ENCODE measurements at places on chromosomes 5 and 9.
A peak's percentile ranks its signal among the peaks of the same experiment; 100 is the strongest.

GRCh38 chr5:146565764-146566367 is 49.9 kb upstream of the GPR151 start:
- no peak for DNase-seq

DNA sequence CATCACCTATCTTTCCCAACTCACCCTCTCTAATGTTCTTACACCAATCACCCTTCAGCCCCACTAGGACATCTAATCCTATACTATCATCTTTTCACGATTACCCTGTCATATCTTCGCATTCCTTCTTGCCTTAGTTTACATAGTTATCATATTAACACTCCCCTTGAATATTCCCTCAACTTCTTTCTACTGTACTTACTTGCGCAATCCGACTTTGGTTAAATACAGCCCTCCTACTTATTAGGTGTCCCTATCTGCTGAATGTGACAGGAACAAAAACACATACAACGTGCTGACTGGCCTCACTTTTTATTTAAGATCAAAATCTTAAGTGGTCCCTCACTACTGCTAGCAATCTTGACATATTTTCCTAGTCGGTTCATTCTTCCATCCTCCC is 19.5 kb upstream of the HK3 start:
- no peak for DNase-seq

- no peak for DNase-seq
Observed at GRCh38 chr9:135083831-135084230, 3.6 kb upstream of the OLFM1 start.

DNA sequence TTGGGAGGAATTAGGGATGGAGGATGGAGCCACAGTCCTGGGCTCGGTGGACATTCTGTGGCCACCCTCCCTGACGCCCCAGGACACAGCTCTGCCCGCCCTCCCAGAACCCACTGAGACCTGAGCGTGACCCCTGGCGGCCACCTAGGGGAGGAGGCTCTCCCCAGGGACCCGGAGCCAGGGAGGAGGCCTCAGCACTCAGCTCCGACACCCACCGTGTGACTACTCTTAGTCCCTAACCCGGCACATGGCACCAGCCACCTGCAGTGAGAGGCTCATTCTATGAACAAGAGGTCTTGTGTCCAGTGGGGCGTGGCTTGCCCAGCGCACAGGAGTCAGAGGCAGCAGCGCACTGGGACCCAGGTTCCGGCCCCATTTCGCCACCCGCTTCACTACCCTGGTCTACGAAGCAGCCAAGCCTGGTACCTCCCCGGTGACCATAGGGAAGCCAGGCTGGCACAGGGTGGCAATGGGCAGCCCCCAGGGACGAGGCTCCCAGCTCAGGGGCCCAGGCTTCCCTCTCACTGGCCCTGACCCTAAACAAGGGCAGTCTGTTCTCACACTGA is 10.2 kb downstream of the SARDH start:
- peak; percentile 24 for DNase-seq

GRCh38 chr9:29773676-29774075 is 2200.4 kb upstream of the C9orf72 start:
- DNase-seq: no peak

DNA sequence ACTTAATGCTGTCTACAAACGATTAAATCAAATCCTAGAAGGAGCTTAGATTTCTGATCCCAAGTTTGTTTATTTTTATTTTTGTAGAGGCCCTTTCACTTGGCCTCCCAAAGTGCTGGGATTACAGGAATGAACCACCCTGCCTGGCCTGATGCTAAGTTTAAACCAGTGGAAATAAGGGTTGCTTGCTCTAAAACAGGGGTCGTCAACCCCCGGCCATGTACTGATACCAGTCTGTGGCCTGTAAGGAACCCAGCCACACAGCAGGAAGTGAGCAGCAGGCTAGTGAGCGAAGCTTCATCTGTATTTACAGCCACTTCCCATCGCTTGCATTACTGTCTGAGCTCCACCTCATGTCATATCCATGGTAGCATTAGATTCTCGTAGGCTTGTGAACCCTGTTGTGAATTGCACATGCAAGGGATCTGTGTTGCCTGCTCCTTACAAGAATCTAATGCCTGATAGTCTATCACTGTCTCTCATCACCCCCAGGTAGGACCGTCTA is 11.4 kb downstream of the TTC1 start:
- DNase-seq: no peak

DNA sequence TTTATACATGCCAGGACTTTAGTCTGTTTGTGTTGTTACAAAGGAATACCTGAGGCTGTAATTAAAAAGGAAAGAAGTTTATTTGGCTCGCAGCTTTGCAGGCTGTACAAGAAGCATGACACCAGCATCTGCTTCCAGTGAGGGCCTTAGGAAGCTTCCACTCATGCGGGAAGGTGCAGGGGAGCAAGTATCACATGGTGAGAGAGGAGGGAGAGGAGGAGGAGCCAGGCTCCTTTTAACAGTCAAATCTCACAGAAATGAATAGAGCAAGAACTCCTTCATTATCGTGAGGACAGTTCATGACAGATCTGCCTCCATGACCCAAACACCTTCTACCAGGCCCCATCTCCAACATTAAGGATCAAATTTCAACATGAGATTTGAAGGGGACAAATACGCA is 18.7 kb upstream of the C5orf46 start:
- no peak for DNase-seq

- DNase-seq: no peak
Observed at GRCh38 chr5:19685473-19685872, 302.5 kb downstream of the CDH18 start.

DNA sequence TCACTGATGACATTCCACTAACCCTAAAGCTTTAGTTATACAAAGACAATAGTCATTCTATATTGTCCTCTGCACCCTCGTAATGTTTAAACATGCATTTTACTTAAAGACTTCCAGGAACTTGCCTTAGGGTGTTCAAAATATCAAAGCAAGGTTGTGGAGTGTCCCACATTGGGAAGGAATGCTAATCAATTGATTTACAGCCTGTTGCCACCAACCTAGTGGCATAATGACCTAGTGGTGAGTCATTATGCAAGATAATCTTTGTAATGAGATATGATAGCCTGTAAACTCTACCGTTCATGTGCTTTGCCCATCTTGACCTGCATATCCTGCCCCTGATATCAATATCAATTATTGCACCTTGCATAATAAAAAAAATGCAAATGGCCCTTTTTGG is 542.9 kb downstream of the CDH9 start:
- DNase-seq: no peak

- no peak for DNase-seq
Observed at GRCh38 chr9:123453831-123454321, 97.9 kb downstream of the CRB2 start.

DNA sequence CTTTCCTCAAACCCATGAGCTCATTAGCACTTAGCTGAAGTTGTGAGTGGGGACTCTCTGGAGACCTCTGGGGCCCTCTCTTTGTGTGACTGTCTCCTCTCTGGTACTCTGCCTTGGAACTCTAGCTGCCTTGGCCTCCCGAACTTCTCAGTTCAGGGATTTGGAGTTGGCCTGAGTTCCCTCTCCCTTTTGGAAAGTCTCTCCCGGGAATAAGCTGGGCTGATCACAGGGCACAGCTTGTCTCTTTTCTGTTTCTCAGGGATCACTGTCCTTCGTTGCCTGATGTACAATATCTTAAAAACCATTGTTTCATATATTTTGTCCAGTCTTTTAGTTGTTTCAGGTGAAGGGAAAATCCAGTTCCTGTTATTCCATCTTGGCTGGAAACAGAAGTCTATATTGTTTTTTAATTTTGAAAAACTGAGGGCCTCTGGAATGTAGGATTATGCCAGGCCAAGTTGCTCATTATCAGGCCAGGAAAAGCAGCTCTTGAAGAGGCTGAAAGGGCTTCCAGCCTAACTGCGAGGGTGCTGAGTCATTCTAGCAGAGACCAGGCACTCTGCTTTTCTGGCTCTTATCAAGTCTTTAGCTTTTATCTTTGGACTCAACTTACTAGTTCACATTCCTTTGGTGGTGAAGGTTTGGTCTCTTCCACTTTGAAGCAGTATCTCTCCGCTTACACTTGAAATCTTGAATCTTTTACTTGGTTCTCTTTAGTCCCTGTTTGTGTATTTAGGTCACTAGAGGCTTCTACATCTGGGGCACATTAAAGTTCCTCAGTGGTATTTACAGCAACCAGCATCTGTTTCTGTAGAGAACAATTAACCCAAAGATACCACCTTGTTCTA is 8.4 kb upstream of the RGS3 start:
- DNase-seq: no peak

- no peak for DNase-seq
Observed at GRCh38 chr5:124572971-124573370, 173.5 kb downstream of the ZNF608 start.

DNA sequence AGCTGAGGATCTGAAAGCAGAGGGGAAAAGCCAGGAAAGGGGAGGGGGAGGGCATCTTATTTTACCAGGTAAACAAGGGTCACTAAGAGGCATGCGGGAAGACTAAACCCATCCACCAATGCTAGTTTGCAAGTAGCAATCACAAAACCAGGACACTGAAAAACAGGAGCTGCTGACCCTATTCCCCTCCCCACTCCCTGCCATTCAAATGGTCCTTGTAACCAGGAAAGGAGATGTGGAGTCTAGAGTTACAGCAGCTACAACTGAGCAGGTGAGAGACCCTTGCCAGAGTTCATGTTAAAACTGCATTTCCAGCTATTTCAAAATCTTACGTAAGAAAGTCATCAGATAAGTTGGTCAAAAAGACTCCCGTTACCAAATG is 85.3 kb upstream of the SIMC1 start:
- no peak for DNase-seq

GRCh38 chr9:101566904-101567724 is 27.7 kb downstream of the PPP3R2 start:
- no peak for DNase-seq

DNA sequence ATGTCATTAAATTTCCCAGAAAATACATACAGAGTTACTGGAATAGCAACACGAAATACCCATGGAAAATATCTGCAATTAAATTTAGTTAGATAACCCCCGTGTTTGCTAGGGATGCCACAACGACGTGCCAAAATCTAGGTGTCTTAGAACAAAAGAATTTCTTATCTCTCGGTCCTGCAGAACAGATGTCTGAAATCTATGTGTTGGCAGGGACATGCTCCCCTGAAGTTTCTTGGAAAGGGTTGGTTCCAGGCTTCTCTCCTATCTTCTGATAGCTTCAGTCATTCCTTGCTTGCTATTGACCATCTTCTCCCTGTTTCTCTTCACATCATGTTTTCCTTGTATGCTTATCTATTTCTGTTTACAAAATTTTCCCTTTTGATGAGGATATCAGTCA is 1067.0 kb downstream of the CDH18 start:
- DNase-seq: no peak

DNA sequence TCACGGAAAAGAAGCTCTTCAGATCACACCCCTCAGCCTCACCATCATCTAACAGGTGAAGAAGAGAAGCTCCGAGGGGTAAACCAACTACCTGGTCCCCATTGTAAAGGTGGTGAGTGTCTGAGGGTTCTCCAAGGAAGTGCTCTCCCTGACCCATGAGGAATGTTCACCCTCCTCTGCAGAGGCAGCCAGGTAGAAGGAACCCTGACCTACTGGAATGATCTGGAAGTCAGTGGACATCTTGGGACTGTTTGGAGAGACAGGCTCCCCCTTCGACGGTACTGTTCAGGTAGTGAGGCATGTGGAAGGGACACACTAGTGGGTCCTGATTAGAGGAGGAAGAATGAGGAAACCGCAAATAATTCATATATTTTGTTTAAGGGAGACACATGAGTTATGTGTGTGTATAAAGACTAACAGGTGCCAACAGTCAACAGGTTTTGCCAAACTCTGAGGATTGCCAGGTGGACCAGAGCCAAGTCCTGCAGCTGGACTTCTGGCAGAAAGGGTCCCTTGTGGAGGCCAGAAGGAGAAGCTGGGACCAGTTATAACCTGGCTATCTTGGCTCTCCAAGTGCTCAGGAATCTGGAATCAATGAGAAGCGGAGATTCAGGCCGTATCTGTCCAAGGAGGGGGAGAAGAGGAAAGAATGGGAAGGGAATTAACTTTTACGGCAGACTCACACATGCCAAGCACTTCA is 3.0 kb upstream of the ZBTB34 start:
- peak; percentile 84 for DNase-seq

- DNase-seq: peak; percentile 37
Observed at GRCh38 chr9:109242014-109242413, 75.0 kb upstream of the FRRS1L start.

GRCh38 chr5:133256276-133256675 is 204.5 kb downstream of the HSPA4 start:
- DNase-seq: no peak

Measured in pancreas (tissue), 10 donors.